ENCODE measurements at places on chromosomes 7 and 10.

- DNase-seq, result no peak
Observed at GRCh38 chr7:43639858-43640491, 57.1 kb downstream of the STK17A start.

DNA sequence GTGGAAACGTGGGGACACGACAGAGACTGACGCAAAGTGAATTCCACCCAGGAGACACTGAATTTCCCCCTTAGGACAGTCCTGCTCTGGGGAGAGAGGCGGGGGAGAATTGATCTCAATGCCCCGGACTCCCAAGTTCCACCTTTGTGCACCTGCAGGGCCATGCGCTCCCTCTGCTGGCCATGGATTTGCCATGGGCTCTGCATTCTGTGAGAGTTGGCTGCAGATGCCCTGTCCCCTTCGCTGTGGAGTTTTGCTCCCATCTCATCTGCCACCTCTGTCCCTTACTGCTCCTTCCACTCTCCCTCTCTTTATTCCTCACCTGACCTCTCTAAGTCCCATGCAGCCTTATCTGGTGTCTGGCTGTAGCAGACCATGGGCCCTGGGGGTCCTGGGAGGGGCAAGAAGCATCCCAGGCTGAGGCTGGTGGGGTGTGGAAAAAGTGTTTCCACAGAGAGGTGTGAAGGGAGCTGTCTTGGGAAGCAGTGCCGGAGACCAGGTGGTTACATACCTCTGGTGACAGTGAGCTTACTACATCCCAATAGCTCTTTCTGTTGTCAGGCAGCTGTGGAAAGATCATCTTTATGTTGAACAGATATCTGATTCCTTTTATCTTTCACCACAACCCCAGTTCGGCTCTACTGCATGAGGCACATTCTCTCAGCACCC is 14.3 kb downstream of the GHRHR start:
- DNase-seq, result no peak

GRCh38 chr10:12250181-12250580 is 54.2 kb downstream of the CDC123 start:
- no peak for DNase-seq

DNA sequence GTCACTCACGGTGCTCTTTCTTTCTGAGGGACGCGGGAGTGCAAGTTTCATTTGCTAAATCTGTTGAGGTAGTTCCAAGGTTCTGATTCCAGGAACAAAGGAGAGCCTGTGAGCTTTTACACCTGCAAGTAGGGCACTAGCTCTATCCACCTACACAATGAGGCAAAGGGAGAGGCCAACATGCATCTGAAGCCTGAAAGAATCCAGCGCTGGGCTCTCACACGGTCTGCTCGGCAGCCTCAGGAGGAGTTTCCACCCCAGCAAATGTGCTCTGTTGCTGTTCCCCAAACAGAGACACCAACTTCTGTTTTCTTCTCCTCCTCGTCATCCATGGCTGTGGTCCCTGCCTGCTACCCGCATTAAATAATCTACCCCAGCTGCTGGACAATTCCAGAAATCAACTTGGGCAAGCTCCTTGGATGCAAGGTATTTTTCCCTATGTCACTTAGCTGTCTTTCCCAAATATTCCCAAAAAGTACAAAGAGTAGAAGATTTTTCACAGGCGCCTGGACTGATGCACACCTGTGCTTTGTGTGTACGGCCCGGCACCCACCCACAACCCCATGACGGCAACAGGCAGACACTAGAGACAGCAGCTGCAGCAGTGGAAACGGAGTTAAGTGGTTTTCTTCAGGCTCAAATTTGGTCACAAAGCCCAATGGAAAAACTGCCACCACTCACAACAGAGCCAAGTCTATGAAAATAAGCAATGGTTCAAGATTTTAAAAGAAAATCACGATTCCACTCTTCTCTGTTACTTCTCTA is 176.8 kb downstream of the ZMYND11 start:
- DNase-seq, result no peak

- DNase-seq, result peak; percentile 18
Observed at GRCh38 chr7:29955799-29956486, 33.7 kb downstream of the SCRN1 start.

GRCh38 chr7:30938435-30939316 is 25.1 kb upstream of the GHRHR start:
- peak; percentile 51 for DNase-seq

GRCh38 chr10:88455831-88456230 is 127.3 kb downstream of the RNLS start:
- no peak for DNase-seq

DNA sequence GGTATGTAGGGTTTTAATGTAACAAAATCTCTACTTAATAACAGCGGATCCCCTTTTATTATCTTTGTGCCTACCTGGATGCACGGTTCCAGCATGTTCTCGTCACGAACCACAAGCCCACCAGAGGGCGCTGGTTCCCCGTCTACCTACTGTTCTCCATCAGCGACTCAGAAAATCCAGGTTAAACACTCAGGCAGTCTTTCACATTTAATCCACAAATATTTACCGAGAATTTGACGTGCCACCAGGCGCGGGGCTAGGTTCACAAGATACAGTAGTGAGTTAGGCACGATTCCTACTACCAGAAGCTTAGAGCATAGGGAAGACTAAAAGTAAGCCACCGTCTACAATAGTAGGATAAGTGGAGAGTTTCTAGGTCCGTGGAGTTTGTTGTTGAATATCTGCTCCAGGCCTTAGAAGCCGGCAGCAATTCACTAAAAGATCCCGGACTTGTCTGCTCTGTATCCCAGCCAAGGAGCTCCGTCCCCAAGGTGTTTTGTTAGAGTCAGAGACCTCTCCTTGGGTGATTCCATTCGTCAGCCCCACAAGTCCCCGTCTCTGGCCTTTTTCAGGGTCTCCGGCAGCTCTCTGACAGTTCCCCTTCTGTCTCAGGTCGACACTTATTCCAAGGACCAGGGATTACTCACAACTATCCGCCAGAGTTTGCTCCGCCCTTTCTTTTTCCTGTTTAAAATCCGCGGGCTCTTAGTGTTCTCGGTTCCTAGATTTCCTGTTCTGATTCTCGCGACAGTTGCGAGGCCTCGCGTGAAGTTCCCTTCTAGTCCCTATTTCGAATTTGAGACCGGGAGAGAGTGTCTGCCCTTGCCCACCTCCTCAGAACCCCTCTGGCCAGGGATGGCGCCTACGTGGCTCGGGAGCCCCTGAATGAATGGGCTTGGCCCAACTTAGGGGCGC is 1.5 kb upstream of the KAZALD1 start:
- peak; percentile 92 for DNase-seq

DNA sequence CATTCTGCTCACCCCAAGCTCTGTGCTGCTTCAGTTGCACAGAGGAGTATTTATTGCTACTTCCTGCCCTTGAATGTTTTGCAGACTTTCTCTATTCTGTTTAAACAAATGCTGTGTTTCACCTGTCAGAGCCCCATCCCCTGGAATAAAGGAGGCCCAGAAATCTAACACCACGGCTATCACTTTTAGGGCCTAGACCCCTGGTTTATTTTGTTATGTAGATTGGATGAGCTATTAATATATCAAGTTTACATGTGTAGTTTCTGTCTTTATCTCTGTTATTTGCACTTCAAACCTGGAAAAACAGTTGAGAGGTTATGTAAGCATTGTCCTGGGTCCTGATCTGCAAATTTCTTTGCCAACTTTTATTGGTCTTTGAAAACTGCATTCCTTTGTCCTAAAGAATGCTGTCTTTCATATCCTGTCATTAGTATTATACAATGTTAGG is 630.1 kb downstream of the PARD3 start:
- no peak for DNase-seq

DNA sequence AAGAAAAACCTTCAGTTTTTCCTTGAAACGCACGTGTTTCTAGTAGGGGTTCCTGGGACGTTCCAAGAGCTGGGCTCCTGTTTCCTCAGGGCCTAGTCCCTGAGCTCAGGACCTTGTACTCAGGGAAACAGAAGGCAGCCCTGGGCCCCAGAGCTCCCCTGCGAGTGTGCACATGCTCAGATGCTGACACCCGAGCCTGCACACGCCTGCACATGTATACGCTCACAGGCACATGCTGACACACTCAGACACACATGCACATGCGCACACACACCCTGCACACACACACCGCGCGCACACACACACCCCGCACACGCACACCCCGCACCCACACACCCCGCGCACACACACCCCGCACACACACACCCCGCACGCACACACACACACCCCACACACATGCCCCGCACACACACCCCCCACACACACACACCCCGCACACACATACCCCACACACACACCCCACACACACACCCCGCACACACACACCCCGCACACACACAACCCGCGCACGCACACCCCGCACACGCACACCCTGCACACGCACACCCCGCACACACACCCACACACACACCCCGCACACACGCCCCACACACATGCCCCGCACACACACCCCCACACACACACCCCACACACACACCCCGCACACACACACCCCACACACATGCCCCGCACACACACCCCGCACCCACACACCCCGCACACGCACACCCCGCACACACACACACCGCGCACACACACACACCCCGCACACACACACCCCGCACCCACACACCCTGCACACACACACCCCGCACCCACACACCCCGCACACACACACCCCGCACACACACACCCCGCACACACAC is 52.2 kb downstream of the CALML3 start:
- DNase-seq, result no peak

DNA sequence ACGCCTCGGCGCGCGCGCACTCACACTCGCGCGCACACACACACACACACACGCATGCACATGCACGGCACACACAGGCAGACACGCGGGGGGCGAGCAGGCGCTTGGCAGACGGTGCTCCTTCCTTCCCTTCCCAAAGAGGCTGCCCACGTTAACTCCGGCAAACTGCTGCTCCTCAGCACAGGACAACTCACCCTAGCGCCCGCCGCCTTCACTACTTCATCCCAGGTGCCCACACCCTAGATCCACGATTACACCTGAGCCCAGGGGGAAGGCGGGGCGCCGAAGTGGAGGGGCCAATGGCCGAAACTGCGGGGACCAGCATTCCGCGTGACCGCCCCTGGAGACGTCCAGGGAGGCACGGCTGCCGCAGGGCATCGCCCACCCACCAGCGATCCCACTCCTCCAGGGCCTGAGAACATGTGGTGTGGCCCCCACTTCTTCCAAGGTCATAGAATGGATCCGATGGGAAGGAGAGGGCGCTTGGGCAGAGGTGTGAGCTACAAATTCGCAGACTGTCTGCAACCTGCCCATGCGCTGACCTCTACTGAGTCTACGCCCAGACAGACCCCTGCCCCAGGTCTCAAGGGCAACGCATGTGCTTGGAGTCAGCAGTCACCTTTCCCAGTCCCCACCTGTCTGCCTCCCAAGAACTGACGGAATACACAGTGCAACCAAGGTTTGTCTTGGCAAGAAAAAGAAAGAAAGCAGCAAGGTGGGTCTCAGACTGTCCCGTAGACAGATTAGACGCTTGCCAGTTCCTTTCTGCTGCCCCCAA is 74.6 kb downstream of the CALN1 start:
- no peak for DNase-seq

DNA sequence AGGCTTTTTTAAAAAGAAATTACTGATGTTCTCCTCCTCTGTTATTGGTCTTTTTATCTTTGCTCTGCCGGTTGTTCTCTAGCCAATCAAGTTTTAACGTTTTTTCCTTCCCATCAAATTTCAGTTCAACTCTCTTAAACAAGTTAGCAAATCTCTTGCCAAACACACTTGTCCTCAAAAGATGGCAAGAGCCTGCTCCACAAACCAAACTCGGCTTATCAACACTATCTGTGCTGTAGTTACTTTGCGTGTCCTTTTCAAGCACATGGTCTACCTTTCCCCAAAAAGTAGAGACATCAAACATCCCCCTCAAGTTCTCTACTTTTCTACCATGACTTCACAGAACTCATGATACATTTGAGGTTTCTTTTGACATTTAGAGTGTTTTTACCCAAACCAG is 71.3 kb downstream of the OSBPL3 start:
- DNase-seq, result no peak

GRCh38 chr10:36075196-36075595 is 433.1 kb upstream of the FZD8 start:
- DNase-seq, result no peak

- no peak for DNase-seq
Observed at GRCh38 chr7:88315522-88315921, 8.8 kb upstream of the STEAP4 start.

GRCh38 chr10:47183704-47184041 is 116.3 kb upstream of the GDF10 start:
- DNase-seq, result no peak

- DNase-seq, result no peak
Observed at GRCh38 chr10:25616903-25617592, 317.0 kb upstream of the MYO3A start.

- DNase-seq, result peak; percentile 37
Observed at GRCh38 chr10:89001729-89002072, 11.1 kb downstream of the FAS start.

GRCh38 chr10:91049296-91049987 is 128.6 kb upstream of the ANKRD1 start:
- no peak for DNase-seq

GRCh38 chr10:76112826-76113150 is 681.4 kb downstream of the LRMDA start:
- DNase-seq, result no peak

DNA sequence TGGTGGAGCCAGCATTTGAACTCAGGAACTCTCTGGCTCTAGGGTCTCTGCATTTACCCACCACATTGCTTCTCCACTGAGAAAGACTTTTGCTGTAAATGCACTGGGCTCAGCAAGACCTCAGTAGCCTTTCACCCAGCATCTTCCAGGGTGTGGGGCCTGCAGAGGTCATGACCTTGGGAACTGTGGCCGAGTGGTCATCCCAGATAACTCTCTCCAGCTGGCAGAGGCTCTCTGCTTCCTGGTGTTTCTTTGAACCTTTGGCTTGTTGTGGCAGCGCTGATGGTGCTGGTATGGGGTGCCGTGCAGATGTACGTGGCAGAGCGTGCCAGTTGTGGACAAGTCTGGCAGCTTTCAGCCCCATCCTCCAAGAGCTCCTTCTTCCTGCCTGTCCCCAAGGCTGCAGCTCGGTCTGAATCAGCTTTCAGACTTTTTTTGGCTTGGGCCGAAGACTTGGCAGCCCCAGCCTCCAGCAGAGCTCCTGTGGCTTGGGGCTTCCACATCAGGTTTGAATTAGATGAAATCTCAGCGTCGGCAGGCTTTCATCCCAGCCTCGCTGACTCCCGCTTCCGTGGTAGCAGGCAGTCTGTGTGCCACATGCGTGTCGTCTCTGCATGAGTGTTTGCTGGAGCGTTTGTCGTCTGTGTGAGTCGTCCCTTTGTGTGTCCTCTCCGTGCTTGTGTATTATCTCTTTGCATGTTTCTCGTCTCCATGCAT is 21.5 kb downstream of the ADAMTS14 start:
- DNase-seq, result no peak

GRCh38 chr10:78955206-78955605 is 113.6 kb upstream of the ZMIZ1 start:
- DNase-seq, result no peak

- DNase-seq, result no peak
Observed at GRCh38 chr10:69731184-69731583, 70.5 kb upstream of the COL13A1 start.

GRCh38 chr10:102240467-102241031 is 763 bp downstream of the PITX3 start:
- no peak for DNase-seq

DNA sequence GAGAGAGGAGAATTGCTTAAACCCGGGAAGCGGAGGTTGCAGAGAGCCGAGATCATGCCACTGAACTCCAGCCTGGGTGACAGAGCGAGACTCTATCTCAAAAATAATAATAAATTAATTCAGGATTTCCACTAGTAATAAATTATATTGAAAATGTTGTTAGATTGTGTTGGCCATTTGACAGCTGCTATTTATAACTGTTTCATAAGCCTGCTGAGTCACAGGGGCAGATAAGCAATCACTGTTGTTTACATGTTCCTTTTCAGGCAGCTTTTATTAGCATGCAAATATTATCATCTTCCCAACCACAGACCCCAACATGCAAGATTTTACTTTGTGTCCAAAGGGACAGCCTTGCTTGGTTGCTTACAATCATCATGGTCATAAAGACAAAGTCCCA is 49.5 kb upstream of the ZNF138 start:
- no peak for DNase-seq

Data from CD4-positive, alpha-beta T cell treated with Interleukin-10 for 1 hour (primary cell).